T-helper 1 cell (primary cell): ENCODE measurements at places on chromosomes 11 and 22.

GRCh38 chr22:23263651-23264555, 83.6 kb downstream of the BCR start:
- peak; percentile 35 for DNase-seq

GRCh38 chr11:73671701-73672100, 25.3 kb downstream of the PLEKHB1 start:
- DNase-seq: no peak

DNA sequence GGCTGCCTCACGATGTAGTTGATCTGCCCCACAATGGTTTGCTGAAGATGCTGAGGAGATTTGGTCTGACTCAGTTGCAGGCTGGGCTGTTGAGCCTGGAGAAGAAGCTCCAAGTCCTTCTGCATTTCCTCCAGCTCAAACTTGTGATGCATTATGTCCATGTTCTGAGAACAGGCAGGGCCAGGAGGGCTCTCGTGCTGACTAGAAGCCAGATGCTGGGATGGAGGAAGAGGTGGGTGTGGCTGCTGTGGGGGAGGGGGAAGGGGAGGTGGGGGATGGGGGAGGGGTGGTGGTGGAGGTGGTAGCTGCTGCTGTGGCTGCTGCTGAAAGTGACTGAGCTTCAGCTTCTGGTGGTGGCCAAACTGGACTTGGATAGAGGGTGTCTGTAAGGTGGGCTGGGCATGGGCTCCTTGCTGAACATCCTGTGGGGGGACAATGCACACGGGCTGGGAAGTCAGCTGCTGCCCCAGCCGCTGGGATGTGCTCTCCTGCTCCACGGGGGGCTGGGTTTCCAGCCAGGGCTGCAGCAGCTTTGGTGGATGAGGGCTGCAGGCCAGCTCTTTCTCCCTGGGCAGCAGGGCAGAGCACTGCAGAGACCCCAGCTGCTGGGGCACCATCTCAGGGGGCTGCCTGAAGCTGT, 42.1 kb downstream of the TRIM66 start:
- DNase-seq: no peak

DNA sequence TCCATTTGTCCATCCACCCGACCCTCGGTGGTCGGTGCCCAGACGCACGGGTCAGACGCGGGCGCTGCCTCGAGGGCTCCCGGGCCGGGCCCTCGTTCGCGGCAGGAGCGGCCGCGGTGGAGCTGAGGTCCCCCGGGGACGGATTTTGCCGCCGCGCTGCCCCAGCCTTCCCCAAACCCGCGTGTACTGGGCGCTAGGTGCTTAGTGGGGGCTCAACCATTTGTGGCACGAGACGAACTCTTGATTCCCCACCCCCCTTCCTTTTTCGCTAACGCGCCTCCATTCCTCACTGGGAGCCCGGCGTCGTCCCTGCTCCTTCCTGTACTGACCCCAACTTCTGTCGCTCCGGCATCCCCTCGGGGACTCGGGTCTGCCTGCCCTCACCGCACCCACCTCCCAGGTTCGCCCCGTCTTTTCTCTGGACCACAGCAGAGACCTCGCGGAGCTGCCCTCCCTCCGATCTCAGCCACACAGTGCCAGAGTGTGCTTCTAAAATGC, 789 bp upstream of the CBX7 start:
- no peak for DNase-seq

DNA sequence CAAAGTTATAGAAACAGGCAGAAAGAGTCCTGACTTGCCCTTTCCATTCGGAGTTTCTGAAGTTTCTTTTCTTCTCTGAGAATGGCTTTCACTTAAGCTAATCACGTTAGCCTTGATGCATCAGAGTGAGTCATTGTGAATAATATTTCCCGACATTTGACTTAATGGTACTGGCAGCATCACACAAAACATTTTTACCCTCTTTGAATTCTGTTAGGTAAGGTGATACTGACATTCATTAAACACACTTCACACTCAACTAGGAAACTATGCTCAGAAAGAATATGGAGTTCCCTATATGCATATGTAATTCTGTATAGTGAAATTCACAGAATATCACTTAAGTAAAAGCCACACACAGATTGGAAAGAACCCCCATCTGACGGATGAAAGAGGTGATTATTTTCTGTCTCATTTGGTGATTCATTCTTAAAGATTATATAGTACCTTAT, 120.8 kb upstream of the ARHGAP20 start:
- DNase-seq: no peak

GRCh38 chr11:67323526-67323925, 20.2 kb downstream of the SSH3 start:
- no peak for DNase-seq

- no peak for DNase-seq
Observed at GRCh38 chr22:27800250-27801201, 1.0 kb downstream of the MN1 start.

GRCh38 chr11:235997-236773, at the start of gene SIRT3:
Gene SIRT3, minus strand, starts transcription at chr11:236342. Its CDS starts 14 bp downstream, at chr11:236328.
- DNase-seq: peak; percentile 87

DNA sequence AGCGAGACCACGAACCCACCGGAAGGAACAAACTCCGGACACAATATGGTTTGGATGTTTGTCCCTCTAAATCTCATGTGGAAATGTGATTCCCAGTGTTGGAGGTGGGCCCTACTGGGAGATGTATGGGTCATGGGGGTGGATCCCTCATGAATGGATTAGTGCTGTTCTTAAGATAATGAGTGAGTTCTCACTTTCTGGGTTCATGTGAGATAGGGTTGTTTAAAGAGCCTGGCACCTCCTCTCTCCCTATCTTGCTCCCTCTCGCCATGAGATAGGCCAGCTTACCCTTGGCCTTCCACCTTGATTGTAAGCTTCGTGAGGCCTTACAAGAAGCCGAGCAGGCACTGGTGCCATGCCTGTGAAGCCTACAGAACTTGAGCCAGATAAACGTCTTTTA, 184.6 kb downstream of the LRRC4C start:
- no peak for DNase-seq

DNA sequence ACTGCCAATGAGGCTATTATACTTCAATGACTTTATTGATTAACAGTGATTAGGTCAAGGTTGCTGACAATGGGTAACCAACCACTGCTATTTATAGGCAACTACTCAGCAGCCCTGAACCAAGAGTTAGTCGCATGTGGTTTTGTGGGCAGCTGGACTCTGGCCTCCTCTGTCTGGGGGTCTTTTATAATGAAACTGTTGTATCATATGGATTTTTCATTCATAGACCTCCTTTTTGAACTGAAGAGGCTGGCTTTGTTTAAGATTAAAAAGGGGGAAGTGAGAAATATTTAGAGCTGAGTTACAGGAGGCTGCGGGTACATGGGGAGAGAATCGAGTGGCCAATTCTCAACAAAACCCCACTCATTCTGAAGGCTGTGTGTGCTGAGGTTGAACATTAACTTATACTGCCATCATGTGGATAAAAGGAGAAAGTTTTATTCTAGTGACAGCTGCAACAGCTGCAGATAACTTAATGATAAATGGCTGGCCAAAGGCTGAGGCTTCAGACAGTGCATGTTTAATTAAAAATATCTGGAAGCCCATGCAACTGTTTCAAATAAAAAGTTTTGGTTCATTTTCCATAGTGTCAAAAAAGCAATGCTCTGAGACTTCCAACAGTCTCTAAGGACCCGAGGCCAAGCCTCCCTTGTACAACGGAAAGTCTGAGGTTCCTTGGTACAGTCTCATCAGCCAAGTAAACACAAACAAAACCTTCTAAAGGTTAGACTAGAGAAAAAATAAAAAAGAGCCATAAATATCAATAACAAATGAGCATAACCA, 682.6 kb downstream of the KCNA4 start:
- no peak for DNase-seq

- DNase-seq: no peak
Observed at GRCh38 chr22:24968066-24968561, 15.6 kb downstream of the KIAA1671 start.

- DNase-seq: no peak
Observed at GRCh38 chr11:2982214-2982613, 9.9 kb downstream of the NAP1L4 start.

DNA sequence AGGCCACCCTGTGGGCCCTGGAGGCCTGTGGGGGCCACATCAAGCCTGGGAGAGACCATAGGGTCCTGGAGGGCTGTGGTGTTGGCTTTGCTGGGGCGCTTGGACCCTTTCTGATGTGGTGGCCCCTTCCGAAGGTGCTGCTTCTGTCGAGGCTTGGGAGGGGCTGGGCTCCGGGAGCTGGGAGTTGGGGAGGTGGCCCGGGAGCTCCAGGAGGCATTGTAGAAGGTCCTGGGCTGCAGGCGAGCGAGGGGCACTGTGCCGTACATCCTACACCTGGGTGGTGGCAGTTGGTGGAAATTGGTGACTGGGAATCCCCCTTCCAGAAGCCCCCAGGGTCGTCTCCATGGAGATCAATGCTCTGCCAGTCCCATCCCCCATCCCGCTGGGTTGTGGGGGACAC, 2.6 kb downstream of the PLA2G3 start:
- no peak for DNase-seq

GRCh38 chr22:24068377-24068680, 57.2 kb downstream of the CABIN1 start:
- DNase-seq: no peak

- no peak for DNase-seq
Observed at GRCh38 chr11:8049084-8049483, 31.9 kb upstream of the TUB start.

DNA sequence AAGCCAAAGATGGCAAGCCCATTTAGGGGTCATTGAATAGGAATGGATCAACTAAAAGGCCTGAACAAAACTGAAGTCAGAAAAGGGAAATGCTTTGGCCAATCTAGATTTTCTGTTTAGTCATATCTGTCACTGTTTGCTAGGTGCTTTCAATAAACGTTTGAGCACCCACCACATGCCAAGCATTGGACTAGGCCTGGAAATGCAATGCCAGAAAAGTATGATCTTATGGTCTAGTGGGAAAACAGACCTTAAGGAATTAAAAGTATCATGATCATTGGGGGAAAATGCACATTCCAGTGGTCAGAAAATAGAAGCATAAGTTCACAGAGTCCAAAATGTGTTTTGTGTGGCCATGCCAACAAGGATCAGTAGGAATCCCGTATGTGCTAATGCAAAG, 76.8 kb upstream of the BIRC3 start:
- no peak for DNase-seq

DNA sequence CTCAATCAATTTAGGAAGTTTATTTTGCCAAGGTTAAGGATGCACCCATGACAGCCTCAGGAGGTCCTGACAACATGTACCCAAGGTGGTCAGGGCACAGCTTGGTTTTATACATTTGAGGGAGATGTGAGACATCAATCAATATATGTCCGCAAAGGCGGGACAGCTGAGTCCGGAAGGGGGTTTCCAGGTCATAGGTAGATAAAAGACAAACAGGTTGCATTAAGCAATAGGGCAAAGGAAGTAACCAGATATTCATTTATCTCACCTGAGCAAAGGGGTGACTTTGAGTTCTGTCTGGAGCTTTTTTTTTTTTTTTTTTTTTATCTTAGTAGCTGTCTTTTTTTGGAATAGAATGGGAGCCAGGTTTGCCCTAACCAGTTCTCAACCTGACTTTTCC, 2.0 kb upstream of the TRIM34 start:
- no peak for DNase-seq

GRCh38 chr11:8023831-8024555, 36.9 kb downstream of the EIF3F start:
- DNase-seq: no peak

DNA sequence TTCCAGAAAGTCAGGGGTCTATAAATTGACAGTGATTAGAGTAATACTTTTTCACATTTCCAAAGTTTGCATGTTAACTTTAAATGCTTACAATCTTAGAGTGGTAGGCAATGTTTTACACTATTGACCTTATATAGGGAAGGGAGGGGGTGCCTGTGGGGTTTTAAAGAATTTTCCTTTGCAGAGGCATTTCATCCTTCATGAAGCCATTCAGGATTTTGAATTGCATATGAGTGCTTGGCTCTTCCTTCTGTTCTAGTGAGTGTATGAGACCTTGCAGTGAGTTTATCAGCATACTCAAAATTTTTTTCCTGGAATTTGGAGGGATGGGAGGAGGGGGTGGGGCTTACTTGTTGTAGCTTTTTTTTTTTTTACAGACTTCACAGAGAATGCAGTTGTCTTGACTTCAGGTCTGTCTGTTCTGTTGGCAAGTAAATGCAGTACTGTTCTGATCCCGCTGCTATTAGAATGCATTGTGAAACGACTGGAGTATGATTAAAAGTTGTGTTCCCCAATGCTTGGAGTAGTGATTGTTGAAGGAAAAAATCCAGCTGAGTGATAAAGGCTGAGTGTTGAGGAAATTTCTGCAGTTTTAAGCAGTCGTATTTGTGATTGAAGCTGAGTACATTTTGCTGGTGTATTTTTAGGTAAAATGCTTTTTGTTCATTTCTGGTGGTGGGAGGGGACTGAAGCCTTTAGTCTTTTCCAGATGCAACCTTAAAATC, 5.3 kb downstream of the MALAT1 start:
- DNase-seq: no peak

- DNase-seq: no peak
Observed at GRCh38 chr11:20162824-20163782, 2.8 kb upstream of the DBX1 start.

DNA sequence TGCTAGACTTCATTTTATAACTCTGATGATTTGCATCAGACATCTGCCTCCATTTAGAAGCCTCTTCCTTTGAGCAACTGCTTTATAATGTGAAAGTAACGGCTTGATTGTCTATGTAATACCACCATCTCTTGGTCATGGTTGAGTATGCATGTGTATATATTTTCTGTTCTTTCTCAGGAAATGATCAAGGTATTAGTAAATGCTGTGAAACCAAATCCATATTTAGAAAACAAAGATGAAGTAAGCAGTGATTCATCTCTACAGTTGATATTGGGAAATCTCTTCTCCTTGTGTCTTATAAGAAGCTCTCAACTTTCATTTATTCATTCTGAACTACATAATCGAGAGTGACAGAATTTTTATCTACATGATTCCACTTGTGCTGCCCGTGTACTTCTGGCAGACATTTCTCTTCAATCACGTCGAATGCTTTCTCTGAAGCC, 104.6 kb upstream of the ANO3 start:
- DNase-seq: no peak

- no peak for DNase-seq
Observed at GRCh38 chr22:30205281-30206115, 41.1 kb downstream of the LIF start.

DNA sequence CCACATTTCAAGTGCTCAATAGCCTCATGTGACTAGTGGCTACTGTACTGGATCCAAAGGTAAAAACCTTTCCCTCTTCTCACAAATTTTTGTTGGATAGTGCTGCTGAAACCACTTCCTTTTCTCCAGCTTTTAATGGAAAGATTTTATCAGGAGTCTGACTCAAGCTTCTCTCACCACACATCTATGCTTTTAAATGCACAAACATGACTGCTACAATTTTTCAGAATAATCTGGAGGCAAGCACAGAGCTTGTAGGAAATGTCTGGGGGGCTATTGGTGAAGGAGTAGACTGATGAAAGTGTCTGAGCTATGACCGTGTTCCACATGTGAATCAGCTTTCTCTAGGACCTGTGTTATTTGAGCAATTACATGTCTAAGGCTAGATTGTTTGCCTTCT, 101.1 kb upstream of the FAT3 start:
- no peak for DNase-seq

- no peak for DNase-seq
Observed at GRCh38 chr11:28799316-28799715, 691.1 kb downstream of the METTL15 start.
